ENCODE measurements at places on chromosomes 2 and 18. TPM values are rescaled to one million over a fixed set of nuclear protein-coding genes. Genes with fewer than 3 reads are reported as not detected.

The TEX44 gene
- not detected for total RNA-seq

The FAM237A gene
- total RNA-seq: not detected

GRCh38 chr2:121810959-121811853 lies 55.8 kb downstream of the TSN start:
- DNase-seq: peak; percentile 53

- peak; percentile 58 for DNase-seq
Measured at GRCh38 chr2:241774419-241775222, 2.0 kb upstream of the GAL3ST2 start.

GRCh38 chr2:24214880-24215279 lies 40.0 kb downstream of the FAM228A start:
- no peak for DNase-seq

DNA sequence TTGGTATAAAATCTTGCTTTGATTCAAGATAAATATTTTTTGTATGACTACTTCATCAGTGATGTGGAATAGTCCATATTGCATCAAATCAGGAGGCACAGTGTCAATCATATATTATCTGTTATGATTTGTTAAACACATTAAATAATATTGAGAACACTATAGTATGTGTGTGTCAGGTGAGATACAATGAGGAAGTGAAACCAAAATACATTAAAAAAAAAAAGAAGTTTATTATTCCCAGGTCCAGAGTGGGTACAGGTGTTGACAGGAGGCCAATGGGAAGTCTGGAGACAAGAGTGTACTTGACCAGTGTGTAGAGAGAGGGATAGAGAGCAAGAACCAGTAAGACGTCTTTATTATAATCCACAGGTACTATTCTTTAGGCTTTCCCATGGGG lies 292.6 kb downstream of the FSIP2 start:
- DNase-seq: no peak

Data from fibroblast of villous mesenchyme (primary cell).